ENCODE measurements at places on chromosomes 12 and 14.

DNA sequence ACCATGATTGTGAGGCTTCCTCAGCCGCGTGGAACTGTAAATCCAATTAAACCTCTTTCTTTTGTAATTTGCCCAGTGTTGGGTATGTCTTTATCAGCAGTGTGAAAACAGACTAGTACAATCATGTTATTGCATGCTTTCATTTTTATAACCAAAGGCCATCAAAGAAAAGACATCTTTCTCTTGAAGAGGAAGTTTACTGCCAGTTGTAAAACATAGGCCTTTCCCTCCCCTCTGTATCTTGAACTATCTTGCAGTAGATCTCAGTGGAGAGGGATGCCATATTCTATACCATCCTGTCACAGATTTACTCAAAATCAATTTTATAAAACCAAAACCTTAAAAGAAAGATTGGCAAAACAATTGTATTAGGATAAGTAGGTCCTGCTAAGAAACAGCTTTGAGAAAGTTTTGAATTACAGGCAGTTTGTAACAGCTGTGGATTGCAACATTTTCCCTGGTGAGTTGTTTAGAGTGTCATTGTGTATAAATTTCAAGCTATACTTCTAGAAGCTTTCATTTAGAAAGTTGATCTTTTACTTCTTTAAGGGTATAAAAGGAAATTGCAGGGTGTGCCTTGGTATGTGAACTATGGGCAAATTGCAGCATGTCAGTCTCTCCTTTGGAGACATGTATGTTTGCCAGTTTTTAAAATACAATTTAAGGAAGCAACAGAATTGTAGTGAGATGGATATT lies 128.0 kb downstream of the ATP23 start:
- H3K27me3 ChIP-seq = no peaks in the 10 kb centered on the region
- H3K27ac ChIP-seq = no peak overlapping the region
- no peak for DNase-seq
- no peak overlapping the region for H3K4me3 ChIP-seq
- no peaks in the 10 kb centered on the region for H3K36me3 ChIP-seq

DNA sequence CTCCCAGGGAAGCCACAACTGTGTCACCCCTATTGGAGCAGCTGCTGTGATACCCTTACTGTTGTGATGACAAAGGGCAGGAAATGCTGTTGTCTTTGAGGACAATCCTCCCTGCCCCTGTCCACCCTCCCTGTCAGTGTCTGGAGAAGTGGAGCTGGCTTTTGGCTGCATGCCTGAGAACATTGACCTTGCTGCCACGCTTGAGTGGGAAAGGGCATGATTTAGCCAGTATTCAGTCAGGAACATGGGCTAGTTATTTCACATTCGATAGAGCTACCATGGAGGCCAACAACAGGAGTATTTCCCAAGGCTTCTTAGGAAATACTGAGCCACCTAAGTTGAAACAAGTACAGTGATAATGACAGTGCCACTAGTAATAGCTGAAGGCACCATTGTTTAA lies 59.4 kb downstream of the MYRFL start:
- H3K27ac ChIP-seq = no peak overlapping the region
- H3K27me3 ChIP-seq = no peaks in the 10 kb centered on the region
- DNase-seq = no peak

GRCh38 chr14:91586410-91586809 lies 76.3 kb upstream of the PPP4R3A start:
- no peaks in the 10 kb centered on the region for H3K36me3 ChIP-seq
- no peak for DNase-seq
- H3K27ac ChIP-seq = no peak overlapping the region
- no peaks in the 10 kb centered on the region for H3K27me3 ChIP-seq

- no peak overlapping the region for H3K27ac ChIP-seq
- no peak for DNase-seq
- H3K36me3 ChIP-seq = no peaks in the 10 kb centered on the region
- no peaks in the 10 kb centered on the region for H3K27me3 ChIP-seq
Measured at GRCh38 chr12:109302358-109302757, 6.7 kb downstream of the FOXN4 start.

- H3K36me3 ChIP-seq = no peaks in the 10 kb centered on the region
- no peak overlapping the region for H3K4me3 ChIP-seq
- DNase-seq = no peak
- H3K4me1 ChIP-seq = peaks cover 7% of the 10 kb centered on the region
- no peaks in the 10 kb centered on the region for H3K27me3 ChIP-seq
- no peak overlapping the region for H3K27ac ChIP-seq
Measured at GRCh38 chr12:11686120-11686519, 36.6 kb downstream of the ETV6 start.

- H3K4me3 ChIP-seq = no peak overlapping the region
- no peaks in the 10 kb centered on the region for H3K36me3 ChIP-seq
- H3K27me3 ChIP-seq = no peaks in the 10 kb centered on the region
- peaks cover 37% of the 10 kb centered on the region for H3K4me1 ChIP-seq
Measured at GRCh38 chr14:68612049-68612448, 180.8 kb downstream of the ZFP36L1 start.

GRCh38 chr14:74963705-74964271 lies 8.4 kb upstream of the PGF start:
- H3K4me1 ChIP-seq = peaks cover 7% of the 10 kb centered on the region
- H3K4me3 ChIP-seq = no peak overlapping the region
- no peak for DNase-seq
- no peaks in the 10 kb centered on the region for H3K27me3 ChIP-seq
- no peak overlapping the region for H3K27ac ChIP-seq

GRCh38 chr12:123026094-123026853 lies 45.8 kb downstream of the ARL6IP4 start:
- H3K36me3 ChIP-seq = no peaks in the 10 kb centered on the region
- DNase-seq = no peak
- H3K4me1 ChIP-seq = no peaks in the 10 kb centered on the region
- H3K27ac ChIP-seq = no peak overlapping the region
- no peak overlapping the region for H3K4me3 ChIP-seq

DNA sequence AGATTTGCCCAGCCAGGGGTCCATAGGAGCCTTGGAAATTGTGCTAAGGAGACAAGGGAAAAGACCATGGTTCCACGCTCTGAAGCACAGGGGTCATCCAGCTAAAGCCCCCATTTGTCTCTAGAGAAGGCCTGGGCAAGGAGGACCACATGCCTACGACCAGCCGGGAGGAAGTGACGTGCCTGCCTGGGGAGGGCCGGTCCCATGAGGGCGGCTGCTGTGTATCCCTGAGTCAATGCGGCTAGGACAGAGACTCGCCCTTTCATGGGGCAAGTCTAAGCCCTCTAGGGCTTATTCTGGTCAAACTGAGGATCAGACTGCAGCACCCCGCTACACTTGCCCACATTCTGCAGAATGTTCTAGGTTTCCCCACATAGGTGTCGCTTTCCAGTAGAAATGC lies 20.6 kb upstream of the RIN3 start:
- no peak overlapping the region for H3K4me3 ChIP-seq
- no peak for DNase-seq
- no peaks in the 10 kb centered on the region for H3K27me3 ChIP-seq
- no peak overlapping the region for H3K27ac ChIP-seq
- H3K36me3 ChIP-seq = no peaks in the 10 kb centered on the region

GRCh38 chr12:75349946-75350345 lies 15.5 kb downstream of the GLIPR1L1 start:
- H3K27ac ChIP-seq = no peak overlapping the region
- H3K27me3 ChIP-seq = no peaks in the 10 kb centered on the region
- H3K36me3 ChIP-seq = no peaks in the 10 kb centered on the region

DNA sequence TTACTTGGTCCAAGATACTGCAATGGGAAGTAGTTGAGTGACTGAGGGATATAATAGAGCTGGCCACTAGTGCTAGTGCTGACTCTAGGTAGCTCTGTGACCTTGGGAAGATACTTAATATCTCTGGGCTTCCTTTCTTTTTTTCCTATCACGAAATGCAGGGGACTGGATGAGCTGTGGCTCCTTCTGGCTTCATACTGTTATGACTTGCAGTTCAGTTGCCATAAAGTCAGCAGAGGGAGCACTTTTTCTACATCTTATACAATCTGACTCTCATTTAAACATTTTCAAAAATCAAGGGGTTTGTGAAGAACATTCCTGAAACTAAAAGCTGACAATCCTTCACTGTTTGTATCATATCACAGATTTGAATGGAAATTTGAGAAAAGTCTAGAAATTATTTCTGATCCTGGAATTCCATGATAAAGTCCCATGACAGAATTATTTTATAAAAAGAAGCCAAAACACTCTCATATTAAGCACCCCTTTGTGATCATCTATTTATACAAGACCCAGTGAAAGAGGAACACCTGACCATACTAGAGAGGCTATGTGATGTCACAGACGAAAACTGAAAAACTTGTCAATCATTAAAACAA lies 5.3 kb downstream of the BHLHE41 start:
- no peak for DNase-seq
- H3K36me3 ChIP-seq = no peaks in the 10 kb centered on the region
- no peaks in the 10 kb centered on the region for H3K4me1 ChIP-seq
- peak overlapping the region; percentile 3 for H3K27ac ChIP-seq
- no peak overlapping the region for H3K4me3 ChIP-seq

DNA sequence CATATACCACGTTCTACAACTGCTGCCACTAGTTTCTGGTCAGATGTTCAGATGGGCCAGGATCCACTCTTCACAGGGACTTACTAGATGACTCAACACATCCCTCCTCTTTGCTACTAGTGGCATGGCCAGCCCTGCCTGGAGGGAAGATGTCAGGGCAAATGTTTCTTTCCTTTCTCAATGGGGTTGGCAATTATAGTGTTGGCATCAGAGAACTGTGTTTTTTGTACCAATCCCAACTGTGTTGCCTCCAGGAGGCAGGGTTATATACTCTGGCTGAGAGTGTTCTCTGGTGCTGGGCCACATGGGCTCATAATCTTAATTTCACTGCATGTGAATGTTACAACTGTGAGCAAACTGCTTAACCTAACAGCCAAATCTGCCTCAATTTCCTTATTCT lies 69.9 kb upstream of the AVPR1A start:
- H3K4me3 ChIP-seq = no peak overlapping the region
- H3K27ac ChIP-seq = no peak overlapping the region
- H3K36me3 ChIP-seq = no peaks in the 10 kb centered on the region
- no peaks in the 10 kb centered on the region for H3K4me1 ChIP-seq
- H3K27me3 ChIP-seq = no peaks in the 10 kb centered on the region

- H3K27ac ChIP-seq = no peak overlapping the region
- no peaks in the 10 kb centered on the region for H3K27me3 ChIP-seq
- no peak for DNase-seq
Measured at GRCh38 chr14:103916636-103917262, 11.5 kb upstream of the TDRD9 start.

DNA sequence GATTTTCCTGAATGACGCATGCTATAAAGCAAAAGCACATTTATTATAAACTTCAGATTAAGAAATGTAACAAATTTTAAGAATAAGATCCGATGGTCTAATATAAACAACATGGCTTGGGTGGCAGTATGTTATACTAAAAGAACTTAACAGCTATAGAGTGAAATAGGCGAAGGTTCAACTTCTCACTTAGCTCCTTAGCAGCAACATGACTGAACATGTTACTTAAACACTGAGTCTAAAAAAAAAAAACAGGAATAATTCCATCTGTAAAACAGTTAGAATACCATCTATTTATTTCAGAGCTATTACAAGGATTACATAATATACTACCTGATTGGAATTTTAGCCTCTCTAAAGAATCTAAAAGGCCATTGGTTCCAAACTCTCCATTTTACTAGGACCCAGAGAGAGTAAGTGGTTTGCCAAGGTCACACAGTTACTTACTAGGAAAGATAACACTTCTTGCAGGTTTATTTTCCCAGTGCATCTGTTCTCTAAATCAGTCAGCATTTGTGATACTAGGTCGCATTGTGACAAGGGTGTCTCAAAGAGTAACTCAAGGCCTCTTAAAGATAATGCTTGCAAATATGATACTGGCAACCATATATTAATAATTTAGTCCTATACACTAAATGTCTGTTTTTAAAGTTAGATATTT lies 14.8 kb downstream of the OSBPL8 start:
- H3K4me1 ChIP-seq = peaks cover 8% of the 10 kb centered on the region
- H3K27me3 ChIP-seq = no peaks in the 10 kb centered on the region
- no peaks in the 10 kb centered on the region for H3K36me3 ChIP-seq
- H3K4me3 ChIP-seq = no peak overlapping the region
- no peak overlapping the region for H3K27ac ChIP-seq
- no peak for DNase-seq

- no peak for DNase-seq
- no peaks in the 10 kb centered on the region for H3K27me3 ChIP-seq
- no peak overlapping the region for H3K4me3 ChIP-seq
- no peaks in the 10 kb centered on the region for H3K4me1 ChIP-seq
- H3K27ac ChIP-seq = no peak overlapping the region
- no peaks in the 10 kb centered on the region for H3K36me3 ChIP-seq
Measured at GRCh38 chr12:90854136-90854689, 100.8 kb downstream of the CCER1 start.

DNA sequence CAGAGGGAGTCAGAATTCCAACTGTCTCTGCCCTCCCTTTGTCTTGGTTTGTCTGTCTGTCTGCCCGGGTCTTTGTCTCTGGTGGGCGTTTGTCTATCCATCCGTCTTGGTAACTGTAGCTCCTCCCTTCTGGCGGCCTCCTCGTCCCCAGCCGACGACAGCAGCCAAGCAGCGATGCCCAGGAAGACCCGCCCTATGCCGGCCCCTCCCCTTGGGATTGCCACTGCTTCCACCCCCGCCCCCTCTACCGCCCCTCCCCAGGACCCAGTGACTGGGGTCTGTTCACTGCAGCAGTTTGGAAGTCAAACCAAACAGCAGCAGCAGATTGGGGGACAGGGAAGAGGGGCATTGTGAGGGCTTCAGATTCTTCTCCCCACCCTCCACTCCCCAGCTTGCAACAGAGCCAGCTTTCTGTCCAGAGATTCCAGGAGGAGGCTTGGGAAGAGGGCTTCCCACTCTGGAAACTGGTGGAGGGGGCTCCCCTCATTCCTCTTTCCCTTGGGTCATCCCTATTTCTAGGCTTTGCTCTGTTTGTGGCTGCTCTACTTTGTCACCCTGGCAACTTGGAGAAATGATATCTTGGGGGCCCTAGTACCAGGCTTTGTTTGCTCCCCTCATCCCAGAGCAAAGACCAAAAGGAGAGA lies 2.4 kb upstream of the RARG start:
- peak overlapping the region; percentile 2 for H3K27ac ChIP-seq
- no peaks in the 10 kb centered on the region for H3K36me3 ChIP-seq
- H3K4me3 ChIP-seq = no peak overlapping the region

- H3K4me1 ChIP-seq = no peaks in the 10 kb centered on the region
- peak overlapping the region; percentile 92 for H3K4me3 ChIP-seq
- no peaks in the 10 kb centered on the region for H3K27me3 ChIP-seq
- no peaks in the 10 kb centered on the region for H3K36me3 ChIP-seq
- H3K27ac ChIP-seq = peak overlapping the region; percentile 99
Measured at GRCh38 chr12:69239922-69240630, 707 bp downstream of the CPSF6 start.

GRCh38 chr12:62296001-62296400 lies 35.8 kb downstream of the USP15 start:
- no peaks in the 10 kb centered on the region for H3K27me3 ChIP-seq
- DNase-seq = no peak
- H3K4me1 ChIP-seq = no peaks in the 10 kb centered on the region
- no peaks in the 10 kb centered on the region for H3K36me3 ChIP-seq
- H3K4me3 ChIP-seq = no peak overlapping the region
- no peak overlapping the region for H3K27ac ChIP-seq

- DNase-seq = no peak
- H3K4me3 ChIP-seq = no peak overlapping the region
- no peak overlapping the region for H3K27ac ChIP-seq
- no peaks in the 10 kb centered on the region for H3K4me1 ChIP-seq
- no peaks in the 10 kb centered on the region for H3K36me3 ChIP-seq
Measured at GRCh38 chr14:104363891-104364760, 215.4 kb upstream of the C14orf180 start.

Measured in tibial nerve (tissue), 4 donors.